NCI-H1436 treated with DMSO at 0.1 percent for 48 hours (cell line): ENCODE measurements at places on chromosomes 6 and 20.

- no peak for DNase-seq
Measured at GRCh38 chr6:37882724-37883413, 63.3 kb downstream of the ZFAND3 start.

GRCh38 chr20:49323622-49324238, 45.9 kb upstream of the ZNFX1 start:
- DNase-seq, result no peak

DNA sequence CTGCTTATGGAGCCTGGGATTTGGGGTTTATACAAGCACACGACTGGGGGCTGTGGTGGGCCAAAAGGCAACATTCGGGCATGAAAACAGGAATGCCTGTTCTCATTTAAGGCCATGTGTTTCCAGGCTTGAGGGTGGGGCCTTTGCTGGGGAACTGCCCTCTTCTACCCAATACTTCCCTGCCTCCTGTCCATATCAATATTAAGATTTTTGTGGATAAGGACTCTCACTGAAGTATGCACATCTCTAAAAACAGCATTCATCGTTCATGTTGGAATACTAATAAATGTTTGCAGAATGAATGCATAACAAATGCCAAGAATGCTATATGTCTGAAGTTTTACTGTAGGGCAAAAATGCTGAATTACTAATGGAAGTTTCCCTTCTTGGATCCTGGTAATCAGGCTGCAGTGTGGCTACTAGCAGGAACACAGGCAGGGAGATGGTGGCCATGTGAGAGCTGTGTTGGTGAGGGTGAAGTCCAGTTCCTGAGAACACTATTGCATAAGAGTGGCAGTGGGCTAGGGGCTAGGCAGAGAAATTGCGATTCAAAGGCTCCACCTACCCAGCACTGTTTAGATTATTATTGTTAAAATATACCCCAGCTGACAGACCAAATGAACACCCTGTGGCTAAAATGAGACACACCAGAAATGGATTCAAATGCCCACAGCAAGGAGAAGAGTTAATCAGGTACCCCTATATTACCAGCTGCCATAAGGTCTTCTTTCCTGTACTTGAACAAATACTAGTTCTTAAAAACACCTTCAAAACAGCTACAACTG, 644.3 kb downstream of the EPM2A start:
- DNase-seq, result no peak

DNA sequence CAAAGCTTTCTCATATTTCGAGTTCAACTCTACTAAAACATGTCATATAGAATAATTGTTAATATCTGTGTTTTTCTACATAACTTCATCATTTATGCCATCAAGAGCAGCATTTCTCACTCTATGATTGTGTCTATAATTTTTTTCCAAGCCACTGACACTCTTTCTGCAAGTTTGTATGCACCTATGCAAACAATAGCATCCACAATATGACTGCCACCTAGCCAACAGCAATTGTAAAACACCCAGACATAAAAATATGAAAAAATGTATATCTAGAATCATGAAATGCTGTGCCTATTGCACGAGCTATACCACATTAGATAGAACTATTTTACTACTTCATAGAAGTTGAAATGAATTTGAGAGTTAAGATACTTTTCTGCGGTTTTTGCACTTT, 286.5 kb upstream of the MARCKS start:
- DNase-seq, result no peak

DNA sequence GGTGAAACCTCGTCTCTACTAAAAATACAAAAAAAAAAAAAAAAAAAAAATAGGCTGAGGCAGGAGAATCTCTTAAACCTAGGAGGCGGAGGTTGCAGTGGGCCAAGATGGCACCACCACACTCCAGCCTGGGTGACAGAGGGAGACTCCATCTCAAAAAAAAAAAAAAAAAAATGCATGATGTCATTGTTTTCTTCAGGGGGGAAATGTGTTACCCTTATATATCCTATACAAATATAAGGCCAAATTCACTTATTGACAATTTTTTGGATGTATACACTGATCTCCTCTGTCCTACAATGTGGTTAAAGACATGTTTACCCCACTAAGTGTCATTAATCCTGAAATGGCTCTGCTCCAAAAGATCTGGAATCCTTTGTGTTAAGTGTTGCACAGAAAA, 73.1 kb downstream of the TPBG start:
- no peak for DNase-seq

DNA sequence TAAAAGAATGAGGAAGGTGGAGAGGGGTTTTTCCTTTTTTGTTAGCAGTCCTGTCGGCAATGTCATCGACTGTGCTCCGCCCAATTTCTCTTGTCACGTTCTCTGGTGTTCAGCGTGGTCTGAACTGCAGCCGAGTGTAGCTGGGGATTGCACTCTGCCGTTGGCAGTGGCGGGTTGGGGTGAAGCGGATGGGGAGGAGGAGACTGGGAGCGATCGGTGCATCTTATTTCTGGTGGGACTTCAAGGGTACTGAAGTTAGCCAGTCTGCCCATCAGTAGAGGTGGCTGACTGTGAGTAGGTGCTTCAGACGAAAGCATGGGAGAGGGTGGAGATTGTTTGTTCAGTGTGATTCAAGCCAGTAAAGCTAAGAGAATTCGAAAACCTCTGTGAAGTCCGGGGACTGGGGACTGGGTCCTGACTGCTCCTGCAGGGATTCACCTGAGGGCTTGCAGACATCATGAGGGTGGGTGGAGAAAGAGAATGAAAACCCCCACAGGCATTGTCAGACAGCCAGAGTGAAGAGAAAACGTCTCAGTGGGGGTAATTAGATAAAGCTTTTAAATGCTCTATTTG, 5.1 kb downstream of the RREB1 start:
- no peak for DNase-seq

DNA sequence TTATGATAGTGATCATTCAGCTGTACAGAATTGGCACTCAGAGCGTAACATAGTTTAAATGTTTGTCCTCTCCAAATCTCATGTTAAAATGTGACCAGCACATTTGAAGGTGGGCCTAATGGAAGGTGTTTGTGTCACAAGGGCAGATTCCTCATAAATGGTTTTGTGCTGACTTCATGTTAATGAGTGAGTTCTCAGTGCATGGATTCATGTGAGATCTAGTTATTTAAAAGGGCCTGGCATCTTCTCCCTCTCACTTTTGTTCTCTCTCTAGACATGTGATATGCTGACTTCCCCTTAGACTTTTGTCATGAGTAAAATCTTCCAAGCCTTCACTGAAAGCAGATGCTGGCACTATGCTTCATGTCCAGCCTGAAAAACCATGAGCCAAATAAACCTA, 452.4 kb upstream of the PTCHD4 start:
- DNase-seq, result no peak

DNA sequence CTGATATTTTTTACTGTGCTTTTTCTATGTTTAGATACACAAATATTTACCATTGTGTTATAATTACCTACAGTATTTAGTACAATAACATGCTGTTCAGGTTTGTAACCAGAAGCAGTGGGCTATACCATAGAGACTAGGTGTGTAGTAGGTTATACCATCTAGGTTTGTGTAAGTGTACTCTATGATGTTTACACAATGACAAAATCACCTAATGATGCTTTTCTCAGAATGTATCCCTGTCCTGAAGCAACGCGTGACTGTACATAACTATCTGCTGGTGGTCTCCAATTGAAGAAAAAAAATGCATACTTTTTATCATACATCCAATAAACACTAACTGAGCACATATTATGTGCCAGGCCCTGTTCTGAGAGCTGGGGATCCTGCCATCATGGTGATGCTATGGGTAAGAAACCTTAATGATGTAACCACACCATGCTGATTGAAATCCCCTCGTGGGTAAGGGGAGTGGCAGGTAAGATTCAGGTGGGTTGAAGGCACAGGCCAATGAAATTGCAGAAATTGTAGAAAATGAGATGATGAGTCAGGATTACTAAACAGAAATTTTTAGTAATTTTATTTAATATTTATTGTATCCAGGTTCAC, 76.8 kb downstream of the FYN start:
- no peak for DNase-seq

DNA sequence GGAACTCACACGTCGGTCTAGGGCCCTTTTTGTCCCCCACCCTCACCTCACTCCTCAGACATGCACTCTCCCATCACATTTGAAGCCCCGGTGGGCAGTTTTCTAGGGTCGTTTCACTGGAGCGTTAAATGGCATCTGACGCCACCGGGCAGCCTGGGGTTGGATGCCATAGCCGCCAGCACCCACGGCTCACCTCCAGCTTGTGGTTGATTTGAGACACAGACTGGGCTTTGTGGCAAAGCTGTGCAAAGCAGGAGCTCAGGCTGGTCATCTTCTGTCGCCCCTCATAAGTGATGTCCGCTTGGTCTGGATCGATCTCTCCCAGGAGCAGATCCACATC, 530 bp downstream of the GOPC start:
- no peak for DNase-seq

GRCh38 chr6:144519426-144519825, 234.3 kb downstream of the UTRN start:
- DNase-seq, result no peak

DNA sequence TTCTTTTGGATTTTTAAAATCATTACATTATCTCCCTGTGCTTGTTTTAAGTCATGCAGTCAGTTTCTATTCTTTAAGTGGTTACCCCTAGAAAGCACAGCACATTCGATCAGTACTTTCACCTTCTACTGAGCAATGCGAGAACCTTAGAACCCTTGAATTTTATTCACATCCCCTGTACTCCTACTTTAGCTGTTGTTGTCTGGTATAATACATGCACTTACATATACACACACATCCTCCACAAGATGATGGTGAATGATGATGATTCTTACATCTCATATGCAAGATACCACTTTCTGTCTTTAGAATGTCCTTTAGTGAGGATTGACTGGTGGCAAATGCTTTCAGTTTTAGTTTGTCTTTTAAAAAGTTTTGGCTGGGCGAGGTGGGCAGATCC, 5.7 kb downstream of the CDC40 start:
- no peak for DNase-seq

GRCh38 chr20:50670126-50670862, 21.0 kb downstream of the RIPOR3 start:
- no peak for DNase-seq

GRCh38 chr20:6703656-6704055, 63.8 kb upstream of the BMP2 start:
- no peak for DNase-seq

DNA sequence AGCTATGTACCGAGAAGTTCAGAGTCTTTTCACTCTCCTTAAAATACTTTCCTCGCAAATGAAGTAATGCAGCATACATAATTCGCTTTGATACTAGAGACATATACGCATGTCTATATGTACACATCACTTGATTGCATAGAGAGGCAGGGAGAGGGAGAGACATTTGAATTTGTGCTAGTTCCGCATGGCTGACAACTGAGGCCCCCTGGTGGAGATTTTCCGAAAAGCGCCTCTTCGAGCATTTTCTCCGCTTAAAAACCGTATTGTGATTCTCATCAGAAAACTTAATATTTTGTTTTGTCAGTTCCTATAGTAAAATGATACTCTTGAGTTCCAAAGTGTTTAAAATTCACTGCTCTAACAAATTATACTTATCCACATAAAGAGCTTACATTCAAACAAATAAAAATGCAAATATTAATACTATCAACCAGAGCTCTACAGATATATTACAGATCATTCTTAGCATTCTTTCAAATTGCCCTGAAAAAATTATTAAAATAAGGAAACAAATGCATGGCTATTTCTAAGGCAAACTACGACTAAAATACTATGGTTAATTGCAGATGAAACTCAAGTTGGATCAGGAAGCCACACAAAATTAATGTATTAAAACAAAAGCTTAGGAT, 637 bp downstream of the MYLK4 start:
- no peak for DNase-seq

DNA sequence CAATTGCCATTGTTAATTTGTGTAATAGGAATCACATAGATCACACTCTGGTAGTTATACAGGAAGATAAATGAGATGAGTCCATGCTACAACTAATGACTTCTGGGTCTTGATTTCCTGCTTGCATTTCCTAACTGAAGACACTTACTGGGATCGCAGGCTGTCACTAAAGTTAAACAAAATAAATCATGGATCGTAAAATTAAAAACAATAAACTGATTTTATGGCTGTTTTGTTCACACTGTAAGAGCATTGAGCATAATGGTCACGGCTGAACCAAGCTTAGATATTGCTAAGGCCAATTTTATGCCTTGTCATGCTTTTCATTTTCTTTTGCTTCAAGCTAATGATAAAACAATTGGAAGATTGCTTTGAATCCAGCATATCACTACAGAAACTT, 332.5 kb upstream of the CITED2 start:
- DNase-seq, result no peak
